ENCODE measurements at places on chromosomes 2 and 18.

GRCh38 chr2:218367415-218368149 is 10.9 kb downstream of the CATIP start:
- peak; percentile 46 for DNase-seq

- DNase-seq: no peak
Measured at GRCh38 chr18:48862132-48862531, 88.6 kb downstream of the SMAD7 start.

GRCh38 chr18:55337908-55338521 is 250.0 kb downstream of the TCF4 start:
- DNase-seq: no peak

- no peak for DNase-seq
Measured at GRCh38 chr2:225488743-225489142, 89.2 kb downstream of the NYAP2 start.

GRCh38 chr2:110837446-110838409 is 105.4 kb downstream of the ACOXL start:
- DNase-seq: no peak

DNA sequence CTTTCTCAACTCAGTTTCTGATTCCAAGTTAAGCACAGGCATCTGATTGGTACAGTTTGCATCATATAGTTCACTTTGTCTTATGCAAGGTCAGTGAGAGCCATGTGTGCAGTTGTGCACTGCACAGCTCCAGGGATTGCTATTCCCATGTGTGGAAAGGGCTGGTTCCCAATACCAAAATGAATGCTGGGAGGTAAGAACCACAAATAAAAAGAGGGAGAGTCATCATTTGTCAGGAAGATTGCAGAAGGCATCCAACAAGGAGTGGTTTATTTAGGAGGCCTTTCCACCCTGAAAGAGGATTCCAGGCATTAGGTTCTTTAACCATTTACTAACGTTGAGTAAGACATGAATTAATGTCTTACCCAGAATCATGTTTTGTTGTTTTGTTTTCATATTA is 141.2 kb upstream of the ST6GAL2 start:
- no peak for DNase-seq

DNA sequence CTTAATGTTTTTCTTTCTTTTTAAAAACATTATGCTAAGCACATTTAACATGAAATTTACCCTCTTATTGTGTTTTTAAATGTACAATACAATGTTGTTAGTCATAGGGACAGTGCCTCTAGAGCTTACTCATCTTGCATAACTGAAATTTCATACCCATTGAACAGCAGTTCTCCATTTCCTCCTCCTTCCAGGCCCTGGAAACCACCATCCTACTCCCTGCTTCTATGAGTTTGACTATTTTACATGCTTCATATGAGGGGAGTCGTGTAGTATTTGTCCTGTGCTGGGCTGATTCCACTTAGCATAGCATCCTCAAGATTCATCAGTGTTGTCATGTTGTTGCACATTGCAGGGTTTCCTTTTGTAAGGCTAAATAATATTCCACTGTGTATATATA is 92.6 kb downstream of the SPATS2L start:
- DNase-seq: no peak

- no peak for DNase-seq
Measured at GRCh38 chr2:225004597-225004996, 37.7 kb downstream of the DOCK10 start.

GRCh38 chr2:242001853-242002252 is 132.3 kb downstream of the RTP5 start:
- DNase-seq: no peak

DNA sequence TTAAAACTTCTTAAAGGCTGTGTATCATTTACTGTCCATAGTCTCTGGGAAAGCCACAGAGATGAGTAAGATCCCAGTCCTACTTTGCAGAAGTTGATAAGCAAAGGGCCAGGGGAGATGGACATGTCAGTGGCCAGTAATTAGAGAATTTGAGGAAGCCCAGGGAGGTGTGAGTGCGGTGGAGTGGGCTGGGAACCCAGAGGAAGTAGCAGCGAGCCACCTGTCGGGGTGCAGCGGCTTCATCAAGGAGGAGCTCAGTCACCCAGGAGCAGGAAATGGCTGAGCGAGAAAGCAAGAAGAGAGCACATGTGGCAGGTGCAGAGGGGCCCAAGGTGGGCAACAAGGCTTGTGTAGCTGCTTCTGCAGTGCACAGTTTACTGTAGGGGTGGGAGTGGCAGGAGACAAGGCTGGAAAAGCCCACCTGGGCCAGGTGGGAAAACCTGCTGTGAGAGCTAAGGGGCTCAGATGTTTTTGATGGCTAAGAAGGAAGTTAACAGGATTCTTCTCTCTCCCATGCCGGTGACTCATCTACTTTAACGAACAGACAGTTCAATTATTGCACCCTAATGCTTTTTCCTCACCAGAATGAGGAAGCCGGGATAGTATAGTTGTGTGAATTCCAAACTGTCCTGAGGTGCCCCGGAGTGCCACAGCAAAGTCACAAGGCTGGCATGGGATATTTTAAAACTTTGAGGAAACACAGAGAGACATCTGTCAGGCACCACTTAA is 34.8 kb upstream of the MGAT5 start:
- no peak for DNase-seq

DNA sequence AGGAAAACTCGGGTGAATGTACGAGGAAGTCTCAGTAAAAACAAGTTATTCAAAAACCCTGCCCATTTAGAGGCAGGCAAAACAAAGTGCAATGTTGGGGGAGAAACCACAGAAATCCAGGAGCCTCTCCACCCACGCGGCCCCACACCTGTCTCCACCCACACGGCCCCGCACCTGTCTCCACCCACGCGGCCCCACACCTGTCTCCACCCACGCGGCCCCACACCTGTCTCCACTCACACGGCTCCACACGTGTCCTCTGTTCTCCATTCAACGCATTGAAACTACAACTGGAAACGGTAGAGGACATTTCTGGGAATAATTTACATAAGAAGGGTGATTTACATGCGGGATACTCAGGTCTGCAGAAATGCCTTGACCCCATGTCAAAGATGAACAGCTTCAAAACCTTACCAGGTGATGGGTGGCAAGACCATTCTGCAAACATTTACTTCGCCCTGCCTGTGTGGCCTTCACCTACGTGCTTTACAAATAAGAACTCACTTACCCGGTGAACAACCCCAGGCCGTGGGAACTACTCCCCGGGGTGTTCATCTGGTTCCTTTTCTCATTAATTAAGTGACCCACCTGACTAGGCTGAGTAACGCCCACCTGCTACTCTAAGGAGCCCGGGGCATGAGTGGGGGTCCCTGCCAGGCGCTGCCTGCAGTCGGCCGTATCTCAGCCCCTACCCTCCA is 100.4 kb downstream of the EIPR1 start:
- no peak for DNase-seq

GRCh38 chr2:155703917-155704316 is 628.6 kb downstream of the NR4A2 start:
- no peak for DNase-seq

DNA sequence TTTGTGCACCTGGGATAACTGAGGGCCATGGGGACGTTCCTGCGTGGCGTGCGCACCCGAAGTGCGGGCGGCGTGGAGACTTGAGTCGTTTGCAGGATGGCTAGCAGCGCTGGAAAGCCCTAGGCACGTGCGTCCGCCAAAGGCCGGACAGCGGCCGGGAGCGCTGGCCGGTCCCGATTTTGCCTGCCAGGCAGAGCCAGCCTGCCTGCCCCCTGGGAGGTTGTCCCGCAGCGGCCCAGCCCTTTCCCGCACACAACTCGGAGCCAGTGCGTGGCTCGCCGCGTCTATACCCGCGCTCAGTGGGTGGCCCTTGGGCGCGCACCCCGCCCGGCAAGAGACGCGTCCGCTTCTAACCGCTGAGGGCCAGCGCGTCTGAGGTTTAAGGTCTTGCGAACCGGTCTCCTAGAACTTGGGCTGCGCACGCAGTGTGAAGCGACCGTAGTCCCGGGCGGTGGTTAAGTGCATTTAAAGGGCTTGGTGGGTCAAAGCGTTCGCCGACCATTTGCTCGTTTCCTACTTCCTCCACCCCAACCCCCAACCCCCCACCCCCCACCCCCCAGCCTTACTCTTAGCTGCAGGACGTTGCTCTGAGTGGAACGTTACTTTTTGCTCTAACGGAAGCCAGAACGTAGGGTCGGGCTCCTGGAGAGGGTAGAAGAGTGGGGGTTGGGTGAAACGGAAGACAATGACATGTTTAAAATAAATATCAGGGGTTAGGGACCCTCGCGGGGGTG is 627 bp downstream of the CDCA7 start:
- DNase-seq: no peak

DNA sequence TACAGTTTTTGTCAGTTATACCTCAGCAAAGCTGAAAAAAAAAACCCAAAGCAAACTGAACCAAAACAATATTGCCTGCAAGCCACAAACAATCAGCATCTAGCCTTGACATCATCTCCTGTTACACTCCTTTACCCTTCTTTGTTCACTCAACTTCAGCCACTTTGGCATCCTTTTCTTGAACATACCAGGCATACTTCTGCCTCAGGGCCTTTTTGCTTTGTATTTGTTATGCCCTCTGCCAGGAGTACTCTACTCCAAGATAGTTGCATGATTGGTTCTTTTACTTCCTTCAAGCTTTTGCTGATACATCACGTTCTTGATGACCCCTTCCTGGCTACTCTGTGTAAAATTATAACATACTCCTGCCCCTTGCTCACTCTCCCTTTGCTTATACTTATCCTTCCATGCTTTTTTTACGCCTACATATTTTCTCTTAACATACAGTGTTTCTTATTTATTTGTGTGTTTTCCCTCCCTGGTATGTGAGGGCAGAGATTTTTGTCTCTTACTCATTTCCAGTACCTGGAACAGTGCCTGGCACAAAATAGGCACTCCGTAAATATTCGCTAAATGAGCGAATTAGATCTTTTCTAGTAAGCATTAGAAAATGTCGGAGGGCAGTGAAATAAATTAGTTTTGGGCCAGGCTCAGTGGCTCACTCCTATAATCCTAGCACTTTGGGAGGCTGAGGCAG is 12.7 kb downstream of the ABI2 start:
- no peak for DNase-seq

GRCh38 chr2:126038861-126039260 is 617.1 kb upstream of the GYPC start:
- DNase-seq: no peak

DNA sequence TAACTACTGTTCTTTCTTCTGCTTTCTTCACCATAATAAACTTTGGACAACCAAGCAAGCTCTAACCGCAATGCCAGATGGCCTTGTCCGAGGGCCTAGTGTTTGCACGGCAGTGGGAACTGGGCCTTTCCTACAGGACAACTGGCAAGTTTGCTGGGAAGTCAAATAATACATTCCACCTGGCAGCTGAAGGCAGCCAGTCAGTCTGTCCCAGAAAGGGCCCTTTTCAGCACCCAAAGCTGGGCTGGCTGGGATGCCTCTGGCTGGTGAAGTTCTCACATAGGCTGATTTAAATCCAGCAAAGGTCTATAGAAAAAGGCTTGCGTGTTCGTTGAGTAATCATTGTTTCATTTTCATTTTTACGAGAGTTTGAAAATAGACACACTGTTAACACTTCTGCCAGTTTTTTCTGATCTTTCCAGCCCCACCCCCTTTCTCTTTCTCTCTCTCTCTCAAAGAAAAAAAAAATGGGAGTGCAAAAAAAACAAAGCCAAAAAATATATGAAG is 110.0 kb upstream of the EPAS1 start:
- no peak for DNase-seq

- no peak for DNase-seq
Measured at GRCh38 chr2:62687636-62688035, 17.9 kb upstream of the EHBP1 start.

DNA sequence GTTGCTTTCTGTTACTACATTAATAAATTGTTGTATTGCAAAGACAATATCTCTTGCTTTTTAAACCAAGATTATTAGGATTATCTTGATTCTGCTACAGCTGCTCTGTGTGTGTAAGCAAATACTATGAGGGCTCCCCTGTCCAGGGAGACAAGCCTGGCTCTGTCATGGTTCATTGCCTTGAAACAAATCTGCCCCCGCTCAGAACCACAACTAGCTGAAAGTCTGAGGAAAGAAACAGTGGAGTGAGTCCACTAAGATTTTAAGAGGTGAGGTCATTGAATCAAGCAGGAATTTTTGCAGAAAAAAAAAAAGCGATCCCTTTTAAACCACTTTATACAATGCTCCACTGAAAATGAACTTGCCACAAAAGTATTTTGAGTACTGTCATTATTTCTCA is 30.8 kb upstream of the LRRTM4 start:
- DNase-seq: no peak

DNA sequence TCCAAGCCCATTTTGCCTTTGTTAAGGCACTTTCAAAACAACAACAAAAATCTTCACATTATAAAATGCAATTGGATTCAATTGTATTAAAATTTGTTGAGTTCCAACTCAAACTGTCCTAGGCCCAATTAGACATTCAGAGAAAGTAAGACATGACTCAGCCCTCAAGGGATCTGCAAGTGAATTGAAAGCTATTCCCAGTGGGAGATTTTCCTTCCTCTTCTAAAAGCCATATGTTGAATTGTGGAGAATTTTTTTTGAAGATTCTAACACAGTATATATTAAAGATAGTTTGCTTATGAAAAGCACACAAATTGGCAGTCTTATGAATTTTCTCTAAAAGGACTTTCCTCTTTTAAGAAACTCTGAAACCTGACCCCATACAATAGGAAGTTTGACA is 268.0 kb upstream of the PARD3B start:
- no peak for DNase-seq

DNA sequence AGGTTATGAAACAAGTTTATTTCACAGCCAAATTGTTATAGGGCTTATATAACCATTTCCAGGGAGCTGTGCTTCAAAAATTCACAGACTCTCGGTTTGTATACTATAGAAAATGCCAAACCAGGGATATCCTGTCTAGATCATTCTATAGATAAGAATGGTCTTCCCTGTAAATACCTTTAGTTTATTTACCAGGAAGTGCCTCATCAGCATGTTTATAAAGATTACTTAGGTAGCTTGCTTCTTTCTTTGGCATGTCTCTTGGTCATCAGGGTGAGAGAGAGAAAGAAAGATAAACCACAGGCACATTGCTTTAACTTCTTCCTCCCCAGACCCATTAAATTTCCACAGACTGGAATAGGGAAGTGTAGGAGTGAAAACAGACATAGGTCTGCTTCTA is 439.4 kb downstream of the SPAG16 start:
- no peak for DNase-seq

GRCh38 chr2:20673686-20674308 is 6.9 kb downstream of the GDF7 start:
- DNase-seq: no peak

DNA sequence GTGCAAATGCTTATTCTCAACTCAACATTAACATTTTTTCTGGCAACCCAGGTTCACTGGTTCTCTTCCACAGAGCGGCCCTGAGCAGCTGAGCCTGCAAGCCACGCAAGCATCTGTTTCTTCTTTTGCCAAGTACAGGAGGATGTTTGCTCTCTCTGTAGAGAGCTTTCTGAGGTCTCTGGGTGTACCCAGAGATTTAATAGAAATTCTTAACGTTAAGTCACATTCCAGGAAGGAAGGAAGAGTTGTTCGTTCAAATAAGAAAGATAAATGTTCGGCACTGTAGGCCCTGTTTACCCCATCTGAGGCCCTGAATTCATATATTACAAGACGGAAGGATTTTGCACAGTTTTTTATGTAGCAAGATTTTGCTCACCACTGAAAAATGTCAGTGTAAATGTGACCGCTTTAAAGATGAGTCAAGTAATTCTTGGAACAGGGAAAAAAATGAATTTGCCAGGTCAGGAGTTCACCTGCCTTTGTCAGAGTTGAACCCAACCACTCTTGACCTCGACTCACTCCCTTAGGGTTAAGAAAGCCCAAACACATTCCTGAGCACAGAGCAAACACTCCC is 30.1 kb downstream of the KCTD18 start:
- DNase-seq: no peak
